ENCODE measurements at places on chromosomes 7 and 10. TPM values are rescaled to one million over a fixed set of nuclear protein-coding genes. Genes with fewer than 3 reads are reported as not detected.

Gene PRR15
- total RNA-seq = not detected

Gene ERLIN1
- 5.1 TPM for total RNA-seq

Gene LRRC4
- total RNA-seq = 0.79 TPM

Gene WNT2
- total RNA-seq = not detected

Gene C10orf90
- not detected for total RNA-seq
